ENCODE measurements at places on chromosomes 6 and 20.

- peak; percentile 49 for DNase-seq
Observed at GRCh38 chr6:163414946-163415619, 565 bp downstream of the QKI start.

DNA sequence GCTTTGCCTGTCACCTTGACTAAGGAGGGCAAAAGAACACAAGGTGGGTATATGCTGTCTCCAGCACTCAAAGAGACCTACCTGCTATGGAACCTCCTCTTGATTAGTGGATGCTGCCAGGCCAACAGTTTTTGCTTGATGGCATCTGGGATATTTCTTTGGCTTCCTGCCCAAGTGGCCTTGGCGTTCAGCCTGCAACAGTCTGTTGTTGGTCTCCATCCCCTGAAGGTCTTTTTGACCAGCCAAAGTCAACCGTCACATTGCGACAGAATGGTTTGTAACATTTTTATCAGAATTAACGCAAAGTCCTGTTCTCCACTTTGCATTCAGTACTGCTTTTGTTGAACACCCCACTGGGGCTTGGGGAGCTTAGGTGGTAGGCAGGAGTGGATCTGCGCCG lies 37.1 kb downstream of the SERPINB1 start:
- no peak for DNase-seq

DNA sequence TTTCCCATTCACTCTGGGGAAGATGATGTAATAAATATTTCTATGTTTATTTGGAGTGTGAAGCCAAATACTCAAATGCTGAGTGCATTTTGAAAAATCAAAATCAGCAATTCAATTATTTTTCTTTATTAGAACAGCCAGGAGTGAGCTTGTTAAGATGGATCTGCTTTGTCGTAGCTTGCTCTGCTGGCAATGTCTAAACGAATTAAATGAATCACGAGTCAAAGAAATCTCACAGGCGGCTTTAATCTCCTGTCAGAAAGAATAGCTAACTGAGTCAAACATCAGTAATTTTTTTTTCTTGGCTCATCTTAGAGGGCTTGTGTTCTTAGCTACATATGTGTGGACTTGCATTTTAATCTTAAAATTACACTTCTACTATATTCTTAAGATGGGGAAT lies 100.2 kb upstream of the HMGN3 start:
- no peak for DNase-seq

GRCh38 chr6:166563200-166563599 lies 23.3 kb downstream of the RAMACL start:
- DNase-seq, result no peak

DNA sequence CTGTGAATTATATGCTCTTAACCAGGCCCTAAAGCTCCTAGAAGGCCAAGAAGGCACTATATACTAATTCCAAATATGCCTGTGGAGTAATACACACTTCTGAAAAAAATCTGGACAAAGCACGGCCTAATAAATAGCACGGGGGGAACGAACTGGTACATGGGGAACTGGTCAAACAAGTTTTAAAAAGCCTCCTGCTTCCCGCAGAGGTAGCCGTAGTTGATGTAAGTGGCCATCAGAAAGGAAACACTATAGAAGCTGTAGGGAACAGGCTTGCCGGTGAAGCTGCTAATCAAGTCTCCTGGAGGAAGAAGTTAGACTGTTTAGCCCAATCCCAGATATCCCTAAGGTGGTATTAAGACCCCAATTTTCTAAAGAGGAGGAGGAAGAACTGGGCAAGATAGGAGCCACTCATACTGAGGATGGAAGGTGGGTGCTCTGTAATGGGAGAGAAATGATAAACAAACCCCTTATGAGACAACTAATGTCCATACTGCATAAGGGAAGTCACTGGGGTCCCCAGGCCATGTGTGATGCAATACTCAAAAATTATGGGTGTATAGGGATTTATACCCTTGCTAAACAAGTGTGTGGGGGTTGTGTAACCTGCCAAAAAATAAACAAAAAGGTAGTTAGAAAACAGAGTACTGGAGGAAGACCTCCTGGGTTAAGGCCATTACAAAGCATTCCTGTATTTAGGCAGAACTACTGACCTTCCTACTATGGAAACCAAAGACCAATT lies 27.1 kb upstream of the ZNF318 start:
- DNase-seq, result no peak

GRCh38 chr6:30998785-30999184 lies 11.5 kb upstream of the MUC22 start:
- DNase-seq, result no peak

GRCh38 chr6:32050562-32050961 lies 12.3 kb downstream of the CYP21A2 start:
- DNase-seq, result no peak

DNA sequence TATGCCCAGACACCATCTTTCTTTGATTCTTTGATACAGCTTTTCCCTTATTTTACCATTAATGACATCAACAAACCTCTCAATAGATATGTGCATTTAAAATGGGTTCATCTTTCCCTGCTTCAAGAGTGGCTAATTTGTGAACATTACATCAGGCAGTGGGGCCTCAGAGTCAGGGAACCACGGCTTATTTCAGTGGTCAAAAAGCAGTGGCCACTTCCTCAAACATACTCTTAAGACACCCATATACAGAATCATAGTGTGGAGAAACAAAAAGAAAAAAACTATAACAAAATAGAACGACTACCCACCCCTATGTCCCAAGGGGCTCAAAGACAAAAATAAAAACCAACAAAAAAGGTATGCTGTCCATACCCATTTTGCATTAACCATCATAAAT lies 12.9 kb downstream of the SALL4 start:
- no peak for DNase-seq

- no peak for DNase-seq
Observed at GRCh38 chr6:155426408-155426945, 29.2 kb downstream of the NOX3 start.

- no peak for DNase-seq
Observed at GRCh38 chr6:10518557-10519407, 2.4 kb upstream of the GCNT2 start.

DNA sequence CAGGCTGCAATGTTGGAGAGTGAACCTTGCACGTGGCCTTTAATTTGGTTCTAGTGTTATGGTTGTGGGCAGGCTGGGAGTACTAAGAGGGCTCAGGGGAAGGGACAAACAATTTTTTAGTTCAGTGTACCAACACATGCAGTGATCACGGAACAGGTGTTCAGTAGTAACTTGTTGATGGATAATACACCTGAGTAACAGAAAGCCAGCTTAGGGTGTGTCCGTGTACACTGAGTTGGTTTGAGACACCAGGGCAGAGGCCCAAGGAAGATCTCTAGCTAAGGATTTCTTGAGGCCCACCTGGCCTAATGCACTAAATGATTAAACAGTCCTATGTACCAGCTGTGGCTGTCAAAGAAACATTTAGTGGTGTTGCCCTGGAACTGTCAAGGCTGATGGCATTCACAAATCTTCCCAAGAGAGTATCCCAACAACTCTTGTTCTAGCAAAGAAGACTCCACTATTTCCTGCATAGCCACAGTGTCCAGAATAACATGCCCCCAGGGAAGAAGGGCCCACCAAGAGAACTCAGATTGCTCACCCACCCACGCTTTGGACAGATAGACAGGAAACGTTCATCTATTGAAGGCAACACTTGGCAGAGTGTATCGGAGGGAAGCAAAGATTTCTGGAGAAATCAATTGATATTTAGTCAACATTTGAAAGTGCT lies 60.0 kb downstream of the CD83 start:
- no peak for DNase-seq

DNA sequence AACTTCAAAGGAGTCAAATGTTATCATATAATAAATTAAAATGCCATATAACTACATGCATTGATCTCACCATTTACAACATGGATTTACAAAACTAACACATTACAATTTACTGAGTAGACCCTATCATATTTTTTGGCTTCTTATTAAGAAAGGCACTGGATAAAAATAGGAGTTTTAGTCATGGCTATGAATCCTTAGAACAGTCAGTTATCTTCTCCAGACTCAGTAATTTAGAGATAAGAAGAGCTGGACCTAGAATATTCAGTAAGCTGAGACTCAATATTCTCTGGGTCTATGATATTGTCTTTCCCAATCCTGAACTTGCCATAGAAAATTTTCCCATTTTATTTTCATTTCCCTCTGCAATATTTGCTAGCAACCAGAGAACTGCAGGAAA lies 62.3 kb downstream of the ME1 start:
- no peak for DNase-seq

DNA sequence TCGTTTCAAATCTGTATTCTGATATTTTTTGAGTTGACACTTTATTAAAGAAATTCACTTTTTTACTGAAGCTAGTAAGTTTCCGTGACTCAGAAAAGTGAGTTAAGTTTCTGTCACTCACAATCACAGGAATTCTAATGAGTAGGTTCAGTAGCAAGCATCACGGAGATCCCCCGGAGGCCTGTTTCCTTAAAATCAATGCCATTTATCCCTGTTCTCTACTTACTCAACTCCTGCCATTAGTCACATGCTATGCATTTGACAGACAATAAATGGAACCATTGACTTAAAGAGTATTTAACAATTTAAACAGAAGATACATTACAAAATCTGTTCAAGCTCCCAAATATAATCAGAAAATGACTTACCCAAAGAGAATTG lies 9.1 kb downstream of the SLC18B1 start:
- DNase-seq, result no peak

DNA sequence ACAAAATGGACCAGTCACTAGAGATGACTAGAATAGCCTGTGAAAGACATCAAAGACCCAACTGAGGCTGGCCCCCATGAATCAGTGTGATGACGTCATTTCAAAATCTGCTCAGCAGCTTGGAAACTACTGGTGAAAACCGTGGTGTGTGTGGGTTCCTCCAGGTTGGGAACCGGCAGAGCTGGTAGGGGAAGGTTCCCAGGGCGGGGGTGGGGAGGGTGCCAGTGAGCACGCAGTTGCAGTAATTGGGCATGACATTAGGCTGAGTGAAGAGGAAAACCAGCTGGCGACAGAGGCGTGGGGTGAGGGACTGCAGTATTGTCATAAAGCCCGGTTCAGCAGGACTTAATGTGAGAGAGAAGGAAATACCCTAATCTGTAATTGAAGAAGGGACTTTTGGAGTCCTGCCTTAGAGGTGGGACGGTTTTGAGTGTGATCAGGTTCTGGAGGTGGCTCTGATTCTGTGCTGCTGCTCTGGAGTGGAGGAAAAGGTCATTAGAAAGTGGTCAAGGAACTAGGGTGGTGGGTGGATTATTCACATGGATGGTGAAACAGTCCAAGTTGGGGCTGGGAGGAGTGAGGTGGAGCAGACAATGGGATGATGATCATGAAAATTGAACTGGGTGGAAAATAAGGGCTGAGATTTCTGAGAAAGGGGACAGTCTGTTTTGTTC lies 52.0 kb upstream of the MTHFD1L start:
- DNase-seq, result peak; percentile 86

- no peak for DNase-seq
Observed at GRCh38 chr20:17912916-17913315, 55.7 kb downstream of the SNX5 start.

DNA sequence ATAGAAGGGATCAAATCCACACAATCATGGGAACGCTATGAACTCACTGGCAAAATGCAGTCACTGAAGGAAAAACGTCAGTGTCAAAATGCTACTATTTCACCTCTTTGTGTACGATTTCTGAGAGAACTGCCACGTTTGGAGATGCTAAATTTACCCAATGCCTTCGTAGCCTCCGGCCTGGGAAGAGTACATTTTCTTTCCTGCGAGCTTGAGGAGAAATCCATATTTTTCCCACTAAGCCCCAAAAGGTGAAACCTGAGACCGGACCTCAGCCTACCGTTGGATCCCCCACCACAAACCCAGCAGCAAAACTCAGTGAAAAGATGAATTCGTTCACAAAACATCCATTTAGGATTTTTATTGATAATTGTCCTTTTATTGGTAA lies 131.7 kb downstream of the GPX5 start:
- no peak for DNase-seq

DNA sequence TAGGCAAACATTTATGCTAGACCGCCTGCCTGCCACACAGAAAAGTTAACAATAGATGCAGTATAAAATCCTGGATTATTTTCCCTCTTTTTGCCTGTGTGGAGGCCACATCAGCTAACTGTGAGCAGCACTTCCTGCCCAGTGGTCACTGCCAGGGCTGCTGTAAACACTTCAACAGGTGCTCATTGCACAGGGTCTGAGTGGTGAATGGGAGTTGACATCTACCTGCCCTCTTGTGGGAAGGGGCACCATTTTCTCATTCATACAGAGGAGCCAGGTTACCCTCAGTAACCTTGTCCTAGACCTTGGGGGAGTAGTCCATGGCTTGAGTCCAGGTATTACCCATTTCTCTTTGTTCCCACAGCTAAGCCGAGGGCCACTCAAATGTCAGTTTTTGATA lies 235.3 kb downstream of the TMEM242 start:
- no peak for DNase-seq

GRCh38 chr6:25053875-25054371 lies 118.2 kb upstream of the RIPOR2 start:
- DNase-seq, result peak; percentile 32

DNA sequence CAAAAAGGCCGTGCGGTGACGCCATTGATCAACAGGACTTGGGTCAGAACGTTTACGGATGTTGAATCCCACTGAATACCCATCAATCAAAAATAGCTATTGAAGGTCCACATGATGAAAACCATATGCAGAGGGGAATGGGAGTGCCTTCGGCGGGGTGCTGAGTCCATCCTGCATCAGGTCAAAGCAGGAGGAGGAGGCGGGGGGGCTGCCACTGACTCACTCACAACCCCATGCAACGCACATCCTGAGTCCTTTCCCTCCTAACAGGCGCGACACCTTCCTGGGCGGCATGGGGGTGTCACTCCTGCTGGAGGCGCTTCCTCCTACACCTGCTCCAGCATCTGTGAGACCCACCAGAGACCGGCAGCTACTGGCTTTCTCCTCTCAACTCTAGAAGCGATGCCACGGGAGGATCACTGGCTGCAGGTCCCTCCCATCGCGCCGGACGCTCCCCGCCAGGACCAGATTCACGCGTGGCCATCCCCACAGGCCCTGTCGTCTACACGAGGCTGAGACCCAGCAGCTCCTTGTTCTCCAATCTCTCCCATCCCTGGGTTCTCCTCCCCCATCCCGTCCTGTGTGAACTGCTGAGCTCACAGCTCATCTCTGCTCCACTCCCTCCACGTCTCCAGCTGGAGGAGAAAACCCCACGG lies 170.6 kb upstream of the THBS2 start:
- DNase-seq, result no peak

DNA sequence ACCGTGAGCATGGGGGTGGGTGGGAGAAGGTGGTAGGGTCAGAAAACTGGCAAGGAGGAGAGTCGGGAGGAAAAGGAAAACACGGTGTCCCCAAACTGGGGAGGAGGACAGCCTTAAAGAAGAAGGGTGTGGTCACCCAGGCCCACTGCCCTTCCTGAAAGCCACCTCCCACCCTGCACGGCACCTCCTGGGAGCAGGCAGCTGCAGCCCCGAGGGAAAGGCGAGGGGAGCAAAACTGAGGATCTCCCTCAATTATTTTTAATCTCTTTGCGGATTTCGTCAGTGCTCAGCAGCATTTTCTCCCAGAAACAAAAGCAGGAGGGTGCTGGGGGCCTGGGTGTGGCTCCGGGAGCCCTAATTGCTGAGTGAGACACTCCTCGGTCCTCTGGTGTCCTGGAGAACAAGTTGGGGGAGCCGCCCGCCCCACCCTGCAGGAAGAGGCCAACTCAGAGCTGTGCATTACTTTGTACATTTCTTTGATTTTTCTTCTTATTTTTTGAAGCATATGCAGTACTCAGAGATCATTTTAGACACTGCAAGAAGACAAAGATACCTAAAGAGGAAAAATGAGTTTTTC lies 56.4 kb downstream of the RIOK1 start:
- DNase-seq, result no peak

All from activated CD4-positive, alpha-beta T cell treated with anti-CD3 and anti-CD28 coated beads for 36 hours (primary cell).